ENCODE measurements at places on chromosomes 4 and X.

GRCh38 chrX:72243472-72243871, 4.6 kb upstream of the ERCC6L start:
- DNase-seq, result no peak

- DNase-seq, result no peak
Observed at GRCh38 chrX:119981286-119982070, 37.9 kb upstream of the NKAP start.

GRCh38 chr4:124807421-124807820, 94.9 kb upstream of the ANKRD50 start:
- no peak for DNase-seq

- no peak for DNase-seq
Observed at GRCh38 chr4:83232082-83232481, 52.5 kb downstream of the COQ2 start.

DNA sequence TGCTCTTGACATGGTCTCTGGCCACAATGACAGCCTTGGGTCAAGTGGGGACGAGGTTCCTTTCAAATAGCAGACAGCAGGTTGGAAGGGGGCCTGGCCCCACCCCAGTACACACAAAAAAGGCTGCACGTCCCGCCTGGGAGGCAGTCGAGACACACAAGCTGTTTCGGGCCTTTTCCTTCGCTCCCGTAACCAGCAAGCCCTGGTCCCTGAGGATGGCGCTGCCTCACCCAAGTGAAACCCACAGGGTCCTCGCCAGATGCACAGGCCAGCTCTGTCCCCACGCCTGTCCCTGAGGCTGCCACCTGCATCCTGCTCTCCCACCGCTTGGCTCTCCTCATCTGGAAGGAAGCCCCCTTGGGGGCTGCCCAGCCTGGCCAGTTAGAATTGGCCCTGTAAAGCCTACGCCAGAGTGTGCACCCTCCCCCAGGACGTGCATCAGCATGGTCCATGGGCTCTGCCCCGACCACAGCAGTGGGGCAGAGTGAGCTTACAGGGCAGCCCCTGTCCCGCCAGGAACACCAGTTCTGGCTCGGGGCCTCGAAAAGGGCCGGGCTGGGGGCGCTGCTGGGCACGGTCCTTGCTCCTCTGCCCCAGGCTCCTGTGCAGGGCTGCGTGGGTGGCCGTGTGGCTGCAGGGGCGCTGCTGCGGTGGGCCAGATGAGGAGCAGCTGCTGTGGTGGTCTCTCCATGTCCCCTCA, 2.0 kb downstream of the CPLX1 start:
- DNase-seq, result no peak

DNA sequence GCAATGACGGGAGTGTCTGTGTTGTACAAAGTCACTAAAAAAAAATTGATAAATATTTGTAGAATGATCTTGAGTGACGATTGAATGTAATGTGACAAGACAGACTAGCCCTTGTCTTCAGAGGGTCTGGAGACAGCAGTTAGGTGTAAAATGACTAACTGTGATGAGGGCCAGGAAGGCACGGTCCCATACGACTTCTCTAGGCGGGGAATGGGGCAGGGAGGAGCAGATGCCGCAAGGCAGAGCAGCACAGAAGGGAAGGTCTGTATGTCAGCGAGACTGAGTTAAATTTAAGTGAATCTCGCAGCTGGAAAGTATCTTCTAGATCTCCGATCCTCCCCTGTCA, 405 bp downstream of the CENPE start:
- DNase-seq, result no peak

DNA sequence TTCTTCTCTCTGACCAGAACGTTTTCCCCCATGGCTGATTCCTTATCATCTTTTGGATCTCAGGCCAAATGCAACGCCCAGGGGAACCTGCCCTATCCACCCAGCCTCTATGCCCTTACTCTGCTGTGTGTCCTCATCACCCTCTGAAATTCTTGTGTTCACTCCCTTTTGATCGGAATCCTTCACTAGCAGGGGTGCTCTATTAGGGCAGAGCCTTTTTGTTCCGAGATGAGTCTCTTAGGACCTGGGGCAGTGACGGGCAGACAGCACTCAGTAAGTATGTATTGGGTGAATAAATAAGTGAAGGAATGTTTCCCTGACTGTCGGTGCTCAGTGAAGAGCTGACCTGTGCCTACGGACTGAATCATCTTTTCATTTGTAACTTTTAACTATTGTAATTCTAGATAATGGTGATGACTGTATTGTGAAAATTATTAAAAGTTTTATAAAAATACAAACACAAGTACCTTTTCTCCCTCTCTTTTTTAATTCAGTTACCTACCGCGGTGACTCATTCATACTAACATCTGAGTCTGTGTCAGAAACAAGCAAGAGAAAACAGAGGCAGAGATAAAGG, 4.8 kb upstream of the TENM3 start:
- no peak for DNase-seq

DNA sequence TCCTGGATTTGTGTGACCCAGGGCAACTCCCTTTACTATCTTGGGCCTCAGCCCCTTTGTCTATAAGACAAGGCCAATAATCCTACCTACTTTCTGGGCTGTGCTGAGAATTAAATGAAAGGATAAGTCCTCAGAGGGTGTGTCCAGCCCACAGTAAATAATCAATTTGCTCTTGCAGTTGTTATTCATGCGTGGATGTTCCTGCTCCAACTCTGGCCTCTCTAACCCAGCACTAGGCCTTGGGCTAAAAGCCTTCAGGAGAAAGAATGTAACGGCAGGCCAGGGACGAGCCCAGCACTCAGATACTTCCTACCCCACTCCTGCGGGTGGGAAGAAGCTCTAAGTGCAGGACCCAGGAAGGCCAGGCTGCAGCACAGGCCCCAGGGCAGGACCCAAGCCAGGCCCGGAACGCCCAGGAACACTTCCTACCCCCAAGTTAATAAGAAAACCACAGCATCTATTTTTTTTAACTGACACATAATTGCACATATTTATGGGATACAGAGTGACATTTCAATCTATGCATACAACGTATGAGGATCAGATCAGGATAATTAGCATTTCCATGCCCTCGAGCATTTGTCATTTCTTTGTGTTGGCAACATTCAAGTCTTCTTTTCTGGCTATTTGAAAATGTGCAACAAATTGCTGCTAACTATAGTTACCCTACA, 179.6 kb upstream of the RBPJ start:
- no peak for DNase-seq

DNA sequence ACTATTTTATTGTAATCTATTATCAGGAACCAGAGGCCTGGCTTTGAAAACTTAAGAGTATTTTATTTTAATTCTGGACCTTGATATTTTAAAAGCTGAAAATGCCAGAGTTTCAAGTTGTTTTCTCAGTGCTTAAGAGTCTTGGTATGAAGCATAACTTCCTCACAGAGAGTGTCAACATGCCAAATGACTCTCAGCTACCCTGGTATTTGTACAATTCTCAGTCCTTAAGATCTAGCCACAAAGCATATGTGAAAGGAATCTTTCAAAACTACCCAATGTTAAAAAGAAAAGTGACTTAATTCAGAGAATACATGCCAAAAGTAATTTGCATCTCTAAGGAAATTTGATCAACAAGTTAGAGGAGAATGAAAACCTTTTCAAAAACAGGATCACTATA, 171.9 kb downstream of the DKK2 start:
- DNase-seq, result peak; percentile 91

GRCh38 chr4:42750091-42750490, 93.2 kb upstream of the ATP8A1 start:
- no peak for DNase-seq

Measured in AG04449 (cell line).